GM04504 (cell line): ENCODE measurements at places on chromosomes 5 and 9.

DNA sequence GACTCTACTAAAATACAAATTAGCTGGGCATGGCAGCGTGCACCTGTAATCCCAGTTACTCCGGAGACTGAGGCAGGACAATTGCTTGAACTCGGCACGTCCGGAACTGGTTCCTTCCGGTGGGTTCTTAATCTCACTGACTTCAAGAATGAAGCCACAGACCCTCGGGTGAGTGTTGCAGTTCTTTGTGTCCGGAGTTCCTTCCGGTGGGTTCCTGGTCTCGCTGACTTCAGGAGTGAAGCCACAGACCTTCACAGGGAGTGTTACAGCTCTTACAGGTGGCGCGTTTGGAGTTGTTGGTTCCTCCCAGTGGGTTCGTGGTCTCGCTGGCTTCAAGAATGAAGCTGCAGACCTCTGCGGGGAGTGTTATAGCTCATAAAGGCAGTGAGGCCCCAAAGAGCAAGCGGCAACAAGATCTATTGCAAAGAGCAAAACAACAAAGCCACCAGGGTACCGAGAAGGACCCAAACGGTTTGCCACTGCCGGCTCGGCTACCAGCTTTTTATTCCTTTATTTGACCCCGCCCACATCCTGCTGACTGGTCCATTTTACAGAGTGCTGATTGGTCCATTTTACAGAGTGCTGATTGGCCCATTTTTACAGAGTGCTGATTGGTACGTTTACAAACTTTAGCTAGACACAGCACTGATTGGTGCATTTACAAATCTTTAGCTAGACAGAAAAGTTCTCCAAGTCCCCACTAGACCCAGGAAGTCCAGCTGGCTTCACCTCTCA, 28.6 kb upstream of the SLC6A19 start:
- DNase-seq: no peak

GRCh38 chr5:74816875-74817274, 49.3 kb downstream of the FAM169A start:
- DNase-seq: no peak

- DNase-seq: no peak
These were observed 157.5 kb downstream of the EBF1 start for GRCh38 chr5:158942217-158942616.

GRCh38 chr5:81269751-81270393, 31.5 kb upstream of the ZCCHC9 start:
- no peak for DNase-seq

- no peak for DNase-seq
These were observed 137.9 kb downstream of the NTRK2 start for GRCh38 chr9:84807431-84807830.

DNA sequence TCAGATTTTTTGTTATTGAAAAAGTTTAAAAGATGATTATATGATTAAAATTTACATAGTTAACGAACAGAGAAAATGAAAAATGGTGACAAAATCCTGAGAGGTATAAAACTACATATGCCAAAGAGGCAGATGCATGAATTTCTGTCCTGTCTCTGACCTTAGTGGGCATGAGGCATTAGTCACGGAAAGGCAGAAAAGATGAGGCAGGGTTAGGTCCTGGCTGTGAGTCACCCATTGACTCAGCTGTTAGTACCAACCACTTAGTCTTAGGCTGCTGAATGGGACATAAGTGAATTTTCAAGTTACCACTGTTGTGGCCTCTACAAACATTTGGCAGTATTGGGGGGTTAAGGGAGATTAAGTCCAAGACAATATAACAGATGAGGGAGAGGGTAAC, 33.1 kb downstream of the RASA1 start:
- DNase-seq: peak; percentile 79

GRCh38 chr9:100700689-100701318, 122.9 kb downstream of the CAVIN4 start:
- no peak for DNase-seq

DNA sequence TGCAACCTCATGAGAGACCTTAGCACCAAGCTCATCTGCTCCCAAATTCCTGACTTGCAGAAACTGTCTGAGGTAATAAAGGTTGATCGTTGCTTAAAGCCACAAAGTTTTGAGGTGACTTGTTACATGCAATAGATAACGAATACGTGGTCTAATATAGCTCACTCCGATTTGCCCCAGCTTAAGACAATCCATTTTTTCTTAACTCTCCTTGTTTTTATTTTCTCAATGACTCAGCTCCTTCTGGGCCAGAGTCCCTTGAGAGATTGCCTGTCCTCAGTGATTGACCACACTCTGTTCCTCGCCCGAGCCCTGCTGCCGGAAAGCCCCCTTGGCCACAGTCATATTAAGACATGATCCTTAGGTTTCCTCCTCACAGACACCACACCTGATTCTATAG, 63.7 kb upstream of the FANCC start:
- peak; percentile 1 for DNase-seq

GRCh38 chr9:38126730-38127129, 57.7 kb upstream of the SHB start:
- DNase-seq: no peak

- no peak for DNase-seq
These were observed 41.4 kb upstream of the IFNK start for GRCh38 chr9:27482709-27483108.

DNA sequence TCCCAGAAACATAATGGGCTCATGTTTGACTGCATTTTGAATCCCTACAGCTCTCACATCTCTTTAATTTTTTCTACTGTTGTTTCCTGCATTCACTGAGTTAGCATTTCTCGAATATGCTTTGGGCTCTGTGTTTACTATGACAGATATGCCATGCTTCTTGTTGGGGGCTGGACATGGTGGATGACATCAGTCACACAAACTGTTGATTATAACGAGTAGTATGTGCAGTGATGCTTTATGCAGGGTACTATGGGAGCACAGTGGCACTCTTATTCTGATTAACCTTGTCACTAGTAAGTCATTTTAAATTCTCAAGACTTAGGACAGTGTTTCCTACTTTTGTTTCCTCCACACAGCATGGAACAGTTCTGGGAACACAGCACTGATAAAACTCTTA, 295.4 kb upstream of the ZNF608 start:
- no peak for DNase-seq

DNA sequence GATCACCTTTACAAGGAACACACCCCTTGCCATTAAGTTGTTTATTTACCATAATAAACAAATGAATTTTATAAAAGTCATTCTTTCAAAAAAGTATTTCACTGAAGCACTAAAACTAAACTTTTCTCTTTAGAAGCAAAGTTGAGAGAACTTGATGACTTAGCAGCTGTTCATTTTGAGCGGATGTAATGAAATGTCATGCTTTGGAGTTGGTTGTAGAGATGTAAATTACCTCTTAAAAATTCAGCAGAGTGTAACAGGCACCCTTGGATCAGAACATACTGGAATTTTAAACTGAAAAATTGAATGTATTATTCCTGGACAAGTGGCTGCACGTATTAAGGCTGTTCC, 617.2 kb downstream of the PDE4D start:
- no peak for DNase-seq

DNA sequence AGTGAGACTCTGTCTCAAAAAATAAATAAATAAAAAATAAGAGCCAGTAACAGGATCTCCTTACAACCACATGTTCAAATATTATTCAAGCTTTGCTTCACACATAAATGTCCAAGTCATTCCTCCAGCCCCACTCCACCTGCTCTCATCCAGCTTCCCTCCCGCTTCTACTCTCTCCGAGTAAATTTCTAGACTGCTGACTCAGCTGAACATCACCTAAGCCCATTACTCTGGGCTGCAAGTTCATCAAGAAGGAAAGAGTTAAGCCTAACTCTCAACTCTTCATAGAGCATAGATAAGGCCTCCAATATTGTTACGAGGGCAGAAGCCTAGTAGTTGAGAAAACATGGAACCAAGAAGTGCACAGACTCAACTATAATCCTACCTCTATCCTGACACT, 300.2 kb downstream of the FBXL17 start:
- no peak for DNase-seq

DNA sequence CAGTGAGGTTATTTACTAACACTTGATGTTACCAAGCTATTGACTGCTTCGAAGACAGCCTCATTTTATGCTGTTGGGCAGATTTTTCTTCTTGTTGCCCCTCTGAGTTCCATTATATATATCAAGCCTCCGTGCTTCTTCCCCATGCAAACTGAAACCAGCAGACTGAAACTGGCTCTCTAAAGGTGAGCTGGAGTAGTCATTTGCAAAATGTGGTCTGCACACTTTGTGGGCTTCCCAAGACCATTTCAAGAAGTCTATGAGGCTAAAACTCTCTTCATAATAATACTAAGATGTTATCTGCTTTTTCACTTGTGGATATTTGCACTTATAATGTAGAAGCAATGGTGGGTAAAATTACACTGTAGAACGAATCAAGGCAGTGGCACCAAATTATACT, 13.9 kb downstream of the SLC36A1 start:
- DNase-seq: no peak

GRCh38 chr5:10639846-10640368, 76.0 kb downstream of the ANKRD33B start:
- DNase-seq: no peak

GRCh38 chr9:96065482-96066251, 190.2 kb downstream of the ERCC6L2 start:
- no peak for DNase-seq

DNA sequence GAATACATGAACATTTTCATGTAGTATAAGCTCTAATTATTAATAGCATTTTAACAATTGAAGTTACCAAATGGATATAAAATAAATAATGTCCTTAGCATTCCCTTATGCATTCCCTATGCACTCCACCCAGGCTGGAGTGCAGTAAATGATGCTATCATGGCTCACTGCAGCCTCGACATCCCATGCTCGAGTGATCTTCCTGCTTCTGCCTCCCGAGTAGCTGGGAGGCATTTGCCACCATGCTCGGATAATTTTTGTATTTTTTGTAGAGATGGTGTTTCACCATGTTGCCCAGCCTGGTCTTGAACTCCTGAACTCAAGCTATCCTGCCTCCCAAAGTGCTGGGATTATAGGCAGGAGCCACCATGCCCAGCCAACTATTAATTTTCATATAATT, 184.0 kb downstream of the PBX3 start:
- DNase-seq: no peak

DNA sequence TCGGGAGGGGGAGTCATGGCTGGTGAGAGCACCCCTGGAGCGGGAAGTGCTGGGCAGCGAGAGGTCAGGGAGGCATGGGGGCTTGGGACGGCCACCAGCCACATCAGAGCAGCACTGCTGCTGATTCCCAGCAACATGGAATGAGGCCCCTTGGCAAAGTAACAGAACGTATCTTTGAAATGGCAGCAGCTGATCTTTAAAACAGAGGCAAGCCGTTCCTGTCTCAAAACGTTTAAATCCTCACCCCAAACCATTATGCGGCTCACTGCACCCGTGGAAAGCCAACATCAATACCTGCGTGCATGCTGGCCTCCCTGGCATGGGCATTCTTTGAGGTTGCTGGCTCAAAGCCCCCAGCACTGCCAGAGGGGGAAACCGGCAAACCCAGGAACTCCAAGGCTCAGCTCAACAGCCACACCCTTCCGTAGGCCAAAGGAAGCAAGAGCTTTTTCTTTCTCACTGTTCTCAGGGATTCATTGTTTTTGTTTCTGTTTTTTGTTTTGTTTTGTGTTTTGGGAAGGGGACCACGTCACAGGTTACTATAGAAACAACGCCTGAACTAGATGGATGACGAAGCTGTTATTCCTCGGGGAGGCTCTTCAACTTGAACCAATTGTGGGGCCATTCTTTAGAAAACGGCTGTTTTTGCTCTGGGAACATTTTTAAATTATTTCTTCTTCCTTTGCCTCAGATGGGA, 28.1 kb upstream of the OBP2B start:
- DNase-seq: no peak

DNA sequence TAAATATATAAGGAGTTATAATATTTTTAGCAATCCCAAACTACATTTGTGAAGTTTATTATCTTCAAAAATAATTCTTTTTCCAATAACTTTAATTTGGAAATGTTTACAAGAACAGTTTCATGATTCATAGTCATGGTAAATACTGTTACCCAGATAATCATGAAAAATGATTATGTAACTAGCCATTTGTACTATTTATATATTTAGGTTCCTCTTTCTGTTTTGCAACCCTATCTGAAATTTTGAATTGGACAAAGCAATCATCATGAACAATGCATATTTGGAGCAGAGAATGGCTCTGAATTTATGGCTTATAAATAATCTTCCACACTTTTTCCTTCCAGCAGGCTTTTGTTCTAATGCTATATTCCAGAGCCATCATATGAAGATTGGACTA, 499.7 kb downstream of the SLCO4C1 start:
- DNase-seq: no peak

DNA sequence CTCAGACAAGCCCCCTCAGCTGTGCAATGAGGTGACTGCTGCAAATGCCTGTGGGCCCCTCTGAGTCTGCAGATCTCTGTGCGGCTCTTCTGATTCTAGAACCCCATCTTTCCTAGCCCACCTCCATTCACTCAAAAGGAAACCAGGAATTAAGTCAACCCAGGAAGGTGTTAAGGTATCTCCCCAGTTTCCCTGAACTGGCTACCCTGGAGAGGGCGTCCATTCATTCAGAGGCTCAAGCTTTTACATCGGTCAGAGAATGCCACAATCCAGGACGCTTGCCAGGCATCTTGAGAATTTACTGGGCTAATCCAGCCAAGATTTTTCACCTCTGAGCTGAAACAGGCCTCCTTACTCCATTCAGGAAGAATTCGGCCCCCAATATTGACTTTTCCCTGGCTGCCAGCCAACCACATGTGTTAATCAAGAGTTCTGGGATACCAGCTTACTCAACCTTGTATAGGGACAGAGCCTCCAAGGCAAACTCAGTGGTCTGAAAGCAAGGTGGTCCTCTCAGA, 889 bp upstream of the ADAMTS12 start:
- DNase-seq: peak; percentile 87

DNA sequence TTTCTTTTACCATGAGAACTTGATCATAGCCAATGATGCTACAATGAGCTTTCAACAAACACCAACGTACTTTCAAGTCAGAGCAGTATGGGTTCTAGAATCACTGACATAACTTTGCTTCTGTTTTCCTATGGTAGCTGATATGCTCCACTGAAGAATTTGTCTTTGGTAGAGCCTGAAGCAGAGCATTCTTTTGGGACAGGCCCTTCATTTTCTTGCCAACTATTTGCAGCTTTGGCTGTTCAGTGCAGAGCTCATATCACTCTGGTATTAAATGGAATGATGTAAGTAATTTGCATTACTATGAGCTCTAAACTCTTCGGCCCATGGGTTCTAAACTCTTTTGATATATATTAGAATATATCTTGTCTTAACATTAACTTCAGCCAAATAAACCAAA, 51.8 kb upstream of the APC start:
- no peak for DNase-seq

GRCh38 chr9:16384993-16385392, 485.5 kb downstream of the BNC2 start:
- no peak for DNase-seq

GRCh38 chr5:171492781-171493180, 73.3 kb downstream of the FGF18 start:
- no peak for DNase-seq

- DNase-seq: no peak
These were observed 183.3 kb upstream of the DMAC1 start for GRCh38 chr9:7982907-7983306.

- DNase-seq: no peak
These were observed 848.8 kb upstream of the DMAC1 start for GRCh38 chr9:8648271-8648845.
